ENCODE measurements at places on chromosomes 7 and 10.

GRCh38 chr10:5502061-5502521, 2.7 kb upstream of the CALML5 start:
- DNase-seq = no peak

GRCh38 chr10:87740254-87740655, 77.8 kb downstream of the ATAD1 start:
- no peak for DNase-seq

DNA sequence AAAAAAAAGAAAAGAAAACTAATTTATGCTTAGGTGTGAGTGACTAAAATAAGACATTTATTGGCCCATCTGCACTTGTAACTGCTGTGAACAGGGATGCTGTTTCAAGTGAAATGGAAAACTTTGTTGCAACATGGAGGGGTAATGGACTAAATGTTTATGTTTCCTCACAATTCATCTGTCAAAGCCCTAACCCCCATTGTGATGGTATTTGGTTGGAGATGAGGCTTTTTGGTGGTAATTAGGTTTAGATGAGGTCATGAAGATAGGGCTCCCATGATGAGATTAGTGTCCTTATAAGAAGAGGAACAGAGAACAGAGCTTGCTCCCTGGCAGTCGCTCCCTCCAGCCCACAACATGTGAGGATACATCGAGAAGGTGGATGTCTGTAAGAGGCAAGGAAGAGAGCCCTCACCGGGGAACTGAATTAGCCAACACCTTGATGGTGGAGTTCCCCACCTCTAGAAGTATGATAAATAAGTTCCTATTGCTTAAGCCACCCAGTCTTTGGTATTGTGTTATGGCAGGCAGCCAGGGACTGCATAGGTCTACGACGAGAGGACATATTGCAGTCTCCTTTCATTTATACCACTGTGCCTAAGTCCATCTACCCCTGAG, 28.6 kb upstream of the VCL start:
- DNase-seq = no peak

DNA sequence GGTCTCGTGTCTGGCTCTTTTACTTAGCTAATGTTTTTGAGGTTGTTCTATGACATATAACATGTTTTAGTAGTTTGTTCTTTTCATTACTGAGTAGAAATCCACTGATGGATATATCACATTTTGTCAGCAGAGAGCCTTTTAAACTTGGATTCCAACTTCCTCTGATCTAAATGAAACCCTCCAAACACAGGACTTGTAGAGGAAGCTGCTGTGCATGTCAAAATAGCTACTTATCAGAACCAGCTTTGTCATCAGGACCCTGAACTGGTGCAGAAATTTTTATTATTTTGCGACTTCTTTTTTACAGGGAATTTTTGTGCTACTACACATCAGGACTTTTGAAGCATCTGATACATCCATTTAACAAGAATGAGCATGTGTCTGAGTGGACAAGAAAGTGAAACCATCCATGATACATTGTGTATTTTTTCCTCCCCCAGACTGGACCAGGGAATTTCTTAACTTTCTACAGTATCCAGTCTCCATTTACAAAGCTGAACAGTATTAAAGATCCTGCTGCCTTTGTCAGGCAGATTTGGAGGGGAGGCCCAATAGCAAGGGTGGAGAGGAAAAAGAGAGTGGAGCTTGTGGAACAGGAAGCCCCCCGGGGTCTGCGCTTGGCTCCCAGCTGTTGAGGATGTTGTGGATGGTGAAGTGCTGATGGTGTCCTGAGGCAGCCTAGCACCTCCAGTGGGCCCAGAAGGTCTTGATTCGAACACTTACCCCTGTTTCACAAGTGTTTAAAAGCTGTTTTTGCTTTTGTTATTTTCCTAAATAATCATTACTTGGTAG, 29.3 kb upstream of the MTPAP start:
- DNase-seq = no peak

Data from GM20000 (cell line).